ENCODE measurements at places on chromosomes 4 and X.

GRCh38 chr4:75714704-75715103 is 9.7 kb upstream of the USO1 start:
- DNase-seq = no peak

DNA sequence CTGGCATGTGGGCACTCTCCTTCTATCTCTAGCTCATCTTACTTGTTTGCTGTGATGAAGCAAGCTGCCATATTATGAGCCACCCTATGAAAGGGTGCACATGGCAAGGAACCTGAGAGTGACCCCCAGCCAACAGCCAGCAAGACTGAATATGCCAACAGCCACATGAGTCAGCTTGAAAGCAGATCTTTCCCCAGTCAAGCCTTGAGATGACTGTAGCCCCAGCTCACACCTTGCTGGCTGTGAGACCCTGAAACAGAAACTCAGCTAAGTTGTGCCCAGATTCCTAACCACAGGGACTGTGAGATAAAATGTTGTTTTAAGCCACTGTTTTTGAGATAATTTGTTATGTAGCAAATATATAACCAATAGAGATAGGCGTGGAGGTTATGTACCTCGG is 36.2 kb downstream of the KDM5C start:
- no peak for DNase-seq

DNA sequence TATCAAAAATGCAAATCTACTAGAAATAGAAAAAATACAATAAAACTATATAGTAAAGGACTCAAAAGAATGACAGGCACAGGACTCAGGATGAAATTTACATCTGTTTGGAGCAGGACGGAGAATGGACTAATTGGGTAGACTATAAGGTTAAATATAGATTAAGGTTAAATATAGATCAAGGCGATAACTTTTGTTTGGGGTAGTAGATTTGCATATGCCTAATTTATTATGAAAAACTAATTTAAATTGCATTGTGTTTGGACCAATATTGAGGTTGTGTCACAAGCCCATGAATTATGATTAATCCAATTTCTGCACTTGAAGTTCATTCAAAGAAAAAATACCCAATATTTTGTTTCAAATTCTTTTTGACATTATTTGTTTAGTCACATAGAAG is 31.0 kb downstream of the MTHFD2L start:
- DNase-seq = no peak

DNA sequence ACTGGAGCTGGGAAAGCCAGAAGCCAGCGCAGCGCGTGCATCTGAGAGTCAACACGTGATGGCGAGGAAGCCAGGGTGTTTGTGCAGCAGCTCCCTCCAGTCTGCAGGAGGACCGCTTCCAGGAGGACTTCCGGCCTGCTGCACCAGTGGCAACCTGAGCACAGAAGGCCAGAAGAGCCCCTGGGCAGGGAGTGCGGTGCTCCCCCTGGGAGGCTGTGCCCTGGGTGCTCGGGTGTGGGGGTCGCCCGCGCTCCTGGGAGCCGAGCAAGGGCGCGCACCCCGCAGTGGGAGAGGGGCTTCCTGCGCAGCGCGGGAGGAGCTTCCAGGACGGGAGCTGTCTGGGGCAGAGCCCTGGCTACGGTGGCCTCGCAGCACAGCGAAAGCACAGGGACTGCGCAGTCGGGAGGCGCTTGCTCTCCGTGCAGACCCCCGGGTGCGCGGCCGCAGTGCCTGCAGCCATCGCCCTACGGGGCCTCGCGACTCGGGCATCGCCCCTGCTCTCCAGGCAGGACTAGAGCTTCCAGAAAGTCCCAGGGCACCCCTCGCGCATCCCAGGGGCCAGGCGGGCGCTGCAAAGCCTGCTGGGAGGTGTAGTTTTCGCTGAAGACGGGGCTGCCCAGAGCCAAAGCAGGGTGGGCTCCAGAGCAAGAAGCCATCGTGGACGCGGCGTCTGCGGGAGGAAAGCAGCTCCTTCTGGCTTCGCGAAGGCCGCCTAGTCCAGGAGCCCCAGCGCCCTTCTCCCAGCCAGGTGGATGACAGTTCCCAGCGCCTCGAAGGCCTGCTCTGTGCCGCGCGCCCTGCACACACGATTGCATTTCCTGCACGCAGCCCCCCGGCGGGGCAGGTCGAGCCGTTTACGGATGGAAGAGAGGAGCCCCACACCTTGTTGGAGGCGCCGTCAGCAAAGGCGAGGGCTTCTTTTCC is 24.1 kb upstream of the WFS1 start:
- DNase-seq = no peak

GRCh38 chr4:54872261-54872660 is 214.5 kb downstream of the KIT start:
- no peak for DNase-seq

- DNase-seq = no peak
Measured at GRCh38 chr4:38896940-38897339, 29.3 kb downstream of the FAM114A1 start.
